ENCODE measurements at places on chromosomes 1 and 21. TPM values are rescaled to one million over a fixed set of nuclear protein-coding genes. Genes with fewer than 3 reads are reported as not detected.
A peak's percentile ranks its signal among the peaks of the same experiment; 100 is the strongest.

DNA sequence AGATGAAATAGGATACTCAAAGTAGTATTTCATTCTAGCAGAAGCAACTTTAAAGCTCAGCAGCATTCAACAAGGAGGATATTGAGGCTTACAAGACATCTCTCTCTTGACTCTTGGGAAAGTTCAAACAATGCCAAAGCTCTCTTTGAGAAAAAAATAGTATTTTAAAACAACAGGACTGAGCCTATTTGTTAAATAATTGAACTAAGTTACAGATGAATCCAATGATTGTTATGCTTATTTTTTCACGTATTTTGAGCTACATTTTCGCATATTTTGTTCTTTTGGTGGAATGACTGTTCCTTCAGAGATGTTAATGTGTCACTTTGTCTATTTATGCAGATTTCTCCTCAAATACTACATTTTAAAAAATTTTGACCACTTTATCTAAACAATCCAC, 200.7 kb downstream of the KCTD3 start:
- DNase-seq = no peak

- DNase-seq = no peak
These were observed 92.0 kb downstream of the CNIH3 start for GRCh38 chr1:224707843-224708725.

DNA sequence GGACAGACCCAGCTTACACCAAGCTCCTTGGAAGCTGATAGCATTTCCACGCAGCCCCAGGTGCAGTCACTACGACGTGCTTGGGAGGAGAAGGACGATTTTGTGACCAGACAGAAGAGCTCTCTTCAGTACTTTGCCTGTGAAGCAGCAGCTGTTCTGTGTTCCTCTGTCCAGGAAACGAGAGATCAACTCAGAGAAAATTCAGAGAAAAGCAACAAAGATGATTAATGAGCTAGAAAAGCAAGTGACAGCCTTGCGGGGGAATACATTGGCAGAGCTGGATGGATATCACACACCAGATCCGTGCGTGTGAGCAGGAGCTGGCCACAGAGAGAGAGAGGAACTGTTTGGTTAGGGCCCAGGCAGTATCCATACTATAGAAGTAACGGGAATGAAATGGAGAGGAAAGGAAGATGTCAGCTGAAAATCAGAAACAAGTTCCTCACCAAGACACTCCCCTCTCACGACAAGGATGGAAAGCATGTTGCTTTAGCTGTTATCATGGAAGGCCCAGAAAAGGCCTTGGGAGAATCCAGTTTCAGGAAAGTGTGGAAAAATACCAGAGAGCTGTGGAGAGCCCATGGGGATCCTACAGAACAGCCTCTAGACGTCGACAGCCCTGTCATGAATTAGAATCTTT, 106.2 kb downstream of the TOMM20 start:
- peak; percentile 25 for DNase-seq

DNA sequence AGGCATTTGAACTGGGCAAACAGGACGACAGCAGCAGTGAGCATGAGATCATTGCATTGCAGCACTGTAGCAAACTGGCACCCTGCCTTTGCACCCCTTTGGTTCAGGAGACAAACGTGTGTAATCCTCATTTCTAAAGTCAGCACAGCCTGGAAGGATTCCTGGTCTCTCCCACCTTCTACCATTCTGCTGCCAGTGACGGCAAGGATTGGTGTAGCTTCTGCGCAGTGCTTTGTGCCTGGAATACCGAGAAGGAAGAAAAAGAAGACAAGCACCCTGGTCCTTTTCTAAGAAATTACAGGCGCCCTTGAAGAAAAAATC, 805.3 kb downstream of the USP25 start:
- peak; percentile 93 for DNase-seq

Gene PAQR6
- 8.4 TPM for total RNA-seq
